ENCODE measurements at places on chromosomes 6 and 20.

GRCh38 chr20:42941629-42942028 lies 248.1 kb downstream of the PTPRT start:
- no peak for DNase-seq

DNA sequence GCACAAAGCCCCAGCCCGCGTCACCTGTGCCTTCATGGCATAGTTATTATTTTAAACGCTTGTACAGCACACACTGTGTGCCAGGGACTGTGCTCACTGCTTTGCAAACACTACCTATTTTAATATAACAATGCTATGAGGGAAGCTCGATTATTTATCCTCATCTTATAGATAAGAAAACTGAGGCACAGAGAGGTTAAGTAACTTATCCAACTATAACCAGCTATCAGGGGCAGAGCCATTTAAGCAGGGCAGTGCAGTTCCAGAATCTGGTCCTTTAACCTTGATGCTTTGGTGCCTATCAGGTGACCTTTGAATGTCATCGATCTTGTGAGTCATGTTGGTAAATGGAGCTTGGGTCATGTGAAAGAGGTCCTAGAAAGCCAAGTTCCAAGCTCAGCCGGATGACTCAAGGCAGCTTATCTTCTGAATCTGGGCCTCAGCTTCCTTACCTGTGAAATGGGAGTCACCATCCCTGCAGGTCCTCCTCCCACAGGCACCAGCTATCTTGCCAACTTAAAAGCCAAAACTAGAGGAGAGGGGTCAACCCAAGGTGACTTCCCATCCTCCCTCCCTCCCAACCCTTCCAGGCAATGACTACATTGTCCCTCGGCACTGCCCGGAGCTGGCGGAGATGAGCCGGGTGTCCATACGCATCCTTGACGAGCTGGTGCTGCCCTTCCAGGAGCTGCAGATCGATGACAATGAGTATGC lies 56.4 kb upstream of the TTPAL start:
- no peak for DNase-seq

DNA sequence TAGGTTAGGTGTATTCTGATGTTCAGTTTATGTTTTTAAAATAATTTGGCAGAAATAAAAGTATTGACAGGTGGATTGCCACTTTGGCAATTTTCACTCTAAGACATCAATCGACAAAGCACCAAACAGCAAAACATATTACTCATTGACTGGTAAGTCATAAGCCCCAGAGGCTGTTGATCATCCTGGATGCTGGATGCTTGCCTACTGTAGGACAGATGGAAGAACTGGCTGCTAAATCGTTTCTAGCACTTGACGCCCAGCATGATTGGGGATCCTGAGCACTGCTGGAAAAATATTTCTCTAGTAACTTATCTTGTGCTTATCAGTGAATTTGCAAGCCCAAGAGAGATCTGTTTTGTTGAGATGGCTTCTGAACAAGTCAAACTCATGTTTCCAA lies 1001.9 kb upstream of the FLRT3 start:
- no peak for DNase-seq

- no peak for DNase-seq
These were observed 116.9 kb downstream of the RWDD2A start for GRCh38 chr6:83310046-83310445.

DNA sequence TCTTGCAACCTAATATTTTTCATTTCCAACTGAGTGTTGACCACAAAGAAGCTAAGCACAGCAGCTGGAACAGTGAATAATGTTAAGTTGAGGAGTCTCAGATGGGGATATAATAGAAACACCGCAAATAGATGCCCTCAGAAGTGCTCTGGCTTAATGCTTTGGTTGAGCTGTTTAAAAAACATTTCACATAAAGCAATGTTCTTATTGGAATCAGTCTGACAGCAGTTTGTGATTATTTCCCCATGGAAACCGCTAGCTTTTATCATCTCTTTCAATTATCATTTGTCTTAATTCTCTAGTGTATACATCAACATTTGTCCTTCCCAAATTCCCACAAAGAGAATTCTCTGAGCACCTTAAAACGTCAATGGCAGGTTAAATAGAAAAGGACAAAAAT lies 30.8 kb downstream of the METTL24 start:
- no peak for DNase-seq

- DNase-seq: no peak
These were observed 51.3 kb downstream of the CNR1 start for GRCh38 chr6:88114838-88115237.

DNA sequence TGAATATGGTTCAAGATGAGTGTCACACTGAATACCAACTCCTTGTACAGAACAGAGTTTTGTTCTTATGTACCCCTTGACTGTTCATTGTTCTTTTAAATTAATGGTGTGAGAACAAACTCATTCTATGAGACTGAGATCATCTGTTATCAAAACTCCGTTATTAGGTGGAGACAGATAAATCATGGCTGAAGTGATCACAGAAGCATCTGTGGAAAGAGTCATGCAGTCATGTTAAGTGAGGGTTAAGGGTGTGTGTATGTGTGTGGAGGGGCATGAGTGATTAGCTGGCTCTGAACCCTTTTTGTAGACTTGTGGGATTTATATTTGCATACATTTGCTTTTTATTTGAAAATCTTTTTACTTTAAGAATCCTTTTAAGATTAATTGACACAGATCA lies 24.7 kb downstream of the ADGRG6 start:
- no peak for DNase-seq

- no peak for DNase-seq
These were observed 173.9 kb upstream of the TFAP2D start for GRCh38 chr6:50539447-50539846.

GRCh38 chr6:5071216-5071615 lies 13.9 kb upstream of the PPP1R3G start:
- DNase-seq: no peak

DNA sequence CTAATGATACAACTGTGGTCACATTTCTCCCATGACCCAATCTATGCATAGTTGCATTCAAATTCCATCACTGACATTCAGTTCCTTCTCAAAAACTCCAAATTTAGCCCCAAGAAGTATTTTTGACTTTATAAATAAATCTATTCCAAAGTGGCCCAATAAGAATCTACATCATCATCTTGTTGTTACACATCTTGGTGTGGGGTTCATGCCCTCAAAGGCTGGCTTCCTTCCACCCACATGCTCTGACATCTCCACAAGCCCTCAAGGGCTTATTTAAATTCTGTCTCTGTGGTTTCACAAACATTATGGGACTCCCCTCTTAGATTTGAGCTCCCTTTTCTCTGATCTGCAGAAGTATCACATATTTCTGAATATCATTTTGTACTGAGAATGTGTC lies 585.3 kb upstream of the BTBD3 start:
- DNase-seq: no peak

DNA sequence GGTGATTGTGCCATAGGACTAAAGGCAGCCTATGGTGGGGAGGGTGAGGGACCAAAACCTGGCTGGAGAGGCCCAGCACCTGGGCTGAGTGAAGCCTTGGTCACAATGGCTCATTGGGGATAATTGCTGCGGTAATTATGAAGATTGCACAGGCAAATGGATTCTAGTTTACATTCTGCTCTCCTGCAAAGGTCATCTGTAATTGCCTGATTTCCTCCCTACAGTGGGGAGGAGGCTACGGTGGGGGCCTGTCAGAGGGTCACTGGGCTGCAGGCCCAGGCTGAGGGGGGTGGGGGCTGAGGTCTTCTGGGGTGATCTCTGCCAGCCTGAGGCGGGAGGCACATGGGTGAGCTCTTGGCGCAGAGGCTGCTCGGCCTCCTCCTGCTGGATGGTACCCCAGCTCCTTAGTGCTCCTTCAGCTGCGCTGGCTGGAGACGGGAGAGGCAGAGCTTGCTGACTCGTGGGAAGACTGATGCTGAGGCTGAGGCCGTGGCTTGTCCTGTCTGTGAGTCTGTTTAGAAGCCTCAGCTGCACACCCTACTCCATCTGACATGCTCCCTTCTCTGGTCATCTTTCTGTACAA lies 30.3 kb downstream of the PACSIN1 start:
- peak; percentile 59 for DNase-seq

GRCh38 chr6:169833258-169833794 lies 81.9 kb downstream of the ERMARD start:
- DNase-seq: no peak

GRCh38 chr6:45791211-45792168 lies 224.2 kb downstream of the CLIC5 start:
- DNase-seq: no peak

DNA sequence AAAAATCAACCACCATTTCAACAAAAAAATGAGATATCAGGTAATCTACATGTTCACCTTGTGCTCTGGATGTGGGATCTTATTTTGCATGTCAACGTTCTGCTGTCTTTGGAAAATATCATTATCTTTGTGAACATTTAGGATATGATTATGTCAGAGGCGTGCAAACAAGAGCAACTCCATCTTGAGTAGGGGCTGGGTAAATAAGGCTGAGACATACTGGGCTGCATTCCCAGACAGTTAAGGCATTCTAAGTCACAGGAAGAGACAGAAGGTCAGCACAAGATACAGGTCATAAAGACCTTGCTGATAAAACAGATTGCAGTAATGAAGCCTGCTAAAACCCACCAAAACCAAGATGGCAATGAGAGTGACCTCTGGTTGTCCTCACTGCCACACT lies 28.8 kb upstream of the ZBTB24 start:
- DNase-seq: no peak

DNA sequence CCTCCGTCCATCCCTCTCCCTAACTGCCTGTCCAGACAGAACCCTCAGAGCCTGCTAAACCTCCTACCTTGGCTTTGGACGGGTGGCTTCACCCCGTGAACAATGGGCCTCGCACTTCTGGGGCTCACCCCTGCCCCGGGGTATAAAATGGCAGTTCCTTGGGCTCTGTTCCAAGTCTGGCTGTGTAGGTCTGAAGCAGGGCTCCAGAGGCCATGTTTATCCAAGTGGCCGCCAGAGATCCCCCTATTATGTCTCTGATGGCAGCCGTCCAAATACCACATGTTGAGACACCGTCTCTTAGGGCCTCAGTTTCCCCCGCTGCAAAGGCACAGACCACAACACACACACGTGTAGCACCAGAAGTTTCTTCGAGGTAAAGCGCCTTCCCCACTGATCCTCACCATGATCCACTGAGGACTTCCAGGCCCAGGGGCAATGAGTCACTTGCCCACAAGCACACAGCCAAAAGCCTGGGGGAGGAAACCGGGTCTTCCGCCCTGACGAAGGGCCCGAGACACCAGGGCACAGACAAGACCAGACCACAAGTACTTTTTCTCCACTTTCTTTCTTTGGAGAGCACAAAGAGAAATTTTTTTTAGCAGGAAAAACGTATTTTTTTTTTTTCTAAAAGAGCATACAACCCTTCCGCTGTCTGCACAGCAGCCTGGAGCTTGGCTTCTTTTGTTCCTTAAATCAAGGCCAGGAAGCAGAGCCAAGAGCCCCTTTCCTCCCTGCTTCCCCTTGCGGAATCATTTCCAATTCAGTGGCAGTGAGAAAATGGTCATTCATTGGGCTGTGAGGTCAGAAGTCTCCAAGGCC lies 11.8 kb downstream of the CPNE5 start:
- DNase-seq: peak; percentile 65

GRCh38 chr6:125827788-125828320 lies 37.1 kb downstream of the NCOA7 start:
- DNase-seq: no peak

DNA sequence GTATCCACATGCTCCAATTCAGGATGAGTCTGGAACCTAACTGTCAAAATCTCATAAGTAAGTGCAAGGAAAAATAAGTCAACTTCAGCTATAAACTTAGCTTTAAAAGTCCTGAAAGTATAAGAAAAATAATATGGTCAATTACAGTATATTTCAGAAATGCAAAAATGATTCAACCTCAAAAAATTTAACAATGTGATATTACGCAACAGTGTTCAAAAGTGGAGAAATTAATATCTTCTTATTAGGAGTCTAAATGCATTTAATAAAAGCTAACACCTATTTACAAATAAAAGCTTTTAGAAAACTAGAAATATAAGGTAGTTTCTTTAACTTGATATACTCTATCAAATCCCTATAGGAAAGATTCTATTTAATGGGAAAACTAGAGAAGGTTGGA lies 111.2 kb upstream of the OPRM1 start:
- DNase-seq: no peak

GRCh38 chr6:26194816-26195375 lies 107.7 kb downstream of the HFE start:
- DNase-seq: no peak

DNA sequence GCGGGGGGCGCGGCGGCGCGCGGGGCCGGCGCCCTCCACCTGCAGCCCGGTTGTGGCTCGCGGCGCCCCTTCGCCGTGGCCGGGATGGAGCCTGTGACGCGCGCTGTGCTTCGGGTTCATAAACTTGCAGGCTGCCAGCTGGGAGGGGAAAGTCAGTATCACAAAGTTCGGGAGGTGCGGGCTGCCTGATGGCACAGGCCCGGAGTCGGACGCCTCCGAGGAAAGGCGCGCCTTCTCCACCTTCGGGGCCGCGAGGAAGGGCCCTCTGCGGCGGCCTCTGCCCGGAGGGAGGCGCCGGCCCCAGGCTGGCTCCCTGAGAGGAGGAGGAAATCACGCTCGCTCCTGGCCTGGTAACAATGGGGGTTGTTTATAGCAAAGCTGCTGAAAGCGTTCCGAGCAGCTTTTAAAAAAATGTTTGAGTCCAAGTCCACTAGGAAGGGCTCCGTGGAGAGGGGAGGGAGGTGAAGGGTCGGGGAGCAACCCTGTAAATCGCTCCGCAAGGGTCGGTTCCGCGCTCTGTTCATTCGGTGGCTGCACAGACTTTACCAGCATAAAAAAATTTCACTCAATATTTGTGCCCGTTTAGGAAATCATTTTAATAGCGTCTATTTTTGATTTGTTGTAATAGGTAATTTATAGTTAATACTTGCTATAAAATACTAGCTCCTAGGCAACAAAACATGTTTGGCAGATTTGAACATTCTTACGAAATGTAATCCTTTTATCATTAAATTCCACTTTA lies 1.0 kb downstream of the AFDN start:
- DNase-seq: peak; percentile 76

DNA sequence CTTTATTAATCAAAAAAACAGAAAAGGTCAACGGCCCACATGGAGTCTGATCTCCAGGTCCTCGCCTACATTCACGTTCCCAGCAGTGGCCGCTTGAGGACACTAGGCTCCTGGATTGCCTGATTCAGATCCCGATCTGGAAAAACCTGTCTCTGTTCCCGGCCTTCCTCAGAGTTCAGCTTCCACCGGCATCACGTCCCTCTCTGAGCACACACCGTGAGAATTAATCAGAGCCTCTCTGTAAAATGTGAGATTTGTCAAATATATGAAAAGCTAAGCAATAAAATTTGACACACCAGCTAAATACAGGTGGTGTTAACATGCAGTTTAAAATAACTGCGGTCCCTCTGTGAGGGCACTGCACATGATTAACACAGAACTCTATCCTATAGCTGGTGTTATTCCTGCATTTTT lies 122.8 kb upstream of the COL21A1 start:
- no peak for DNase-seq

GRCh38 chr20:1735417-1736089 lies 78.0 kb upstream of the SIRPG start:
- DNase-seq: no peak

- DNase-seq: no peak
These were observed 211.7 kb downstream of the ANKRD60 start for GRCh38 chr20:58016779-58017178.

DNA sequence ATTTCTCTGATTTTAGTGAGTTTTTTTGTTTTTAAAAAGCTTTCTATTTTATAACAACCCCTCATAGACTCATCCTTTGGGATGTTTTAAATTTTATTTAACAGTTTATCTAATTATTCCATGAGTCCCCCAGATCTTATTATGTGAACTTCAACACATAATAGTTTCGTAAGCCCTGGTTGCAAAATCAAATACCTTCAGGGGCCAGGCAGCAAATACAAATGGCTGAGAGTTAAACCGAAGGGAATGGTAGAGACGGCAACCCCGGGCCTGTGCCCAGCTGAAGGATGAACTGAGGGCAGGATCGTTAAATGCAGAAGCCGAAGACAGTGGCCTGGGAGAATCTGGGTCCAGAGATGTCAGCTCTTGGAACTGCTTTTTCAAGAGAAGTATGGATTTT lies 88.4 kb downstream of the RTN4IP1 start:
- no peak for DNase-seq

All from activated effector memory CD4-positive, alpha-beta T cell treated with anti-CD3 and anti-CD28 coated beads, Interleukin-2, amount 50 U/mL, for 16 hours (primary cell).